ENCODE measurements at places on chromosomes 3 and 15.
A peak's percentile ranks its signal among the peaks of the same experiment; 100 is the strongest.

- H3K27me3 ChIP-seq, result no peaks in the 10 kb centered on the region
- peaks cover 67% of the 10 kb centered on the region for H3K36me3 ChIP-seq
- no peaks in the 10 kb centered on the region for H3K4me1 ChIP-seq
- DNase-seq, result no peak
- no peak overlapping the region for H3K27ac ChIP-seq
These were observed 47.3 kb downstream of the GMPS start for GRCh38 chr3:155917781-155918180.

DNA sequence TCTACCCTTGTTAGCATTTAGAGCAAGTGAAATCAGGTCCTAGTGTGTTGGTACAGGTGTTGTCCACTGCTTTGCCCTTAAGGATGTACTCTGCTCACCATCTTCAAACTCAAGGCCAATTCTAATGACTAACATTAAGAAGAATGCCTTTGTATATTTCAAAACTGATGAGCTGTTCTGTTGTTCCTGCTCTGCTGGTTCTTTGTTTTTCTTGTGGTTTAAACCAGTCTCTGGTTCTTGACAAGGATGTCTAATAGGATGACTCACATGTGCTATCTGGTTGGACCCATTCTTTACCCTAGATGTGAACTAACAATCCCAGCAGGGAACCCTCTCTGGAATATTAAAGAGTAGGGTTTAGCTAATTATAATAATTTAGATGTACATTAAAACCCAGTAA is 17.3 kb downstream of the ABHD5 start:
- DNase-seq, result peak; percentile 79
- no peaks in the 10 kb centered on the region for H3K27me3 ChIP-seq
- H3K36me3 ChIP-seq, result peaks cover 30% of the 10 kb centered on the region
- peaks cover 27% of the 10 kb centered on the region for H3K4me1 ChIP-seq

DNA sequence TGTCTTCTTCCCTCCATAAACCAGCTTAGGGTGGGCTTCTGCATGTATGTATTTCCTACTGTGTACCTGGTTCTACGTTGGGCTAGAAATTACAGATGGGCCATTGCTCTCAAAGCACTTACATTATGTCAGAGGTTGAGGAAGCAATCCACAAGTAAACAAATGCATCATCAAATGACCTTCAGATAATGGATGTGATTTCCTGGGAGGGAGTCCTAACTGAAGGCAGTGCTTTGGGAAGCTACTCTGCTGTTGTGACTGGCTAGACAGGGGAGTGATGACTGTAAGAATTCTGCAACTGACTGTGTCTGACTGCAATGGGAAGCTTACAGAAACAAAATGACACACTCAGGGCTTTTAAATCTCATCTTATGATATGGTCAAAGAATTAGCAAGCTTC is 71.0 kb upstream of the PRR23E start:
- no peaks in the 10 kb centered on the region for H3K27me3 ChIP-seq
- no peaks in the 10 kb centered on the region for H3K36me3 ChIP-seq
- no peak overlapping the region for H3K27ac ChIP-seq
- DNase-seq, result no peak
- H3K4me3 ChIP-seq, result no peak overlapping the region

- H3K27ac ChIP-seq, result no peak overlapping the region
- no peak overlapping the region for H3K4me3 ChIP-seq
- no peaks in the 10 kb centered on the region for H3K27me3 ChIP-seq
- no peak for DNase-seq
These were observed 162.9 kb upstream of the LRTM1 start for GRCh38 chr3:55090746-55091145.

DNA sequence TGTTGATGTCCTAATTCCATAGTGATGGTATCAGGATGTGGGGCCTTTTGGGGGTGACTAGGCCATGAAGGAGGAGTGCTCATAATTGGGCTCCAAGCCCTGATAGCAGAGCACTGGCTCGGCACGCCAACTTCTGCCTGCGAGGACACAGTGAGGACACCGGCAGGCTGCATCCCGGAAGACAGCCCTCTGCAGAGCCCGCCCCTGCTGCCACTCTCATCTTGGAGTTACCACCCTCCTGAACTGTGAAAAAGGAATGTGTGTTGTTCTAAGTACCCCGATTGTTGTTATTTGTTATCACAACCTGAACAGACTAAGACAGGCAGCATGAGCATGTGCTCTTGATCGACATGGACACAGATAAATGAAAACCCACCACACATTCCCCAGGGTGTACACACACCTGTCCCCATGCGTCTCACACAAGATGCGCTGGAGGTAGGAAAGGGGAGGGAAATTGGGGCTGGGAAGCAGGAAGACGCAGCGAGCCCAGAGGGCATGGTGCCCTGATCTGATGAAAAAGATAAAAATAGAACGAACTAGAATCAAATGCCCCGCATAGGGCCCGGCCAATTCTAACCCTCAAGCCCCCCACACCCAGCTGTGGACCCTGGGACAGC is 40.1 kb downstream of the RPN1 start:
- H3K36me3 ChIP-seq, result no peaks in the 10 kb centered on the region
- H3K4me1 ChIP-seq, result peaks cover 16% of the 10 kb centered on the region
- DNase-seq, result no peak

GRCh38 chr3:128278130-128278529 is 124.8 kb downstream of the EEFSEC start:
- H3K27me3 ChIP-seq, result no peaks in the 10 kb centered on the region
- no peak for DNase-seq
- H3K4me1 ChIP-seq, result no peaks in the 10 kb centered on the region
- H3K4me3 ChIP-seq, result no peak overlapping the region
- H3K36me3 ChIP-seq, result peaks cover 25% of the 10 kb centered on the region
- no peak overlapping the region for H3K27ac ChIP-seq

GRCh38 chr3:43539321-43539720 is 82.5 kb downstream of the ANO10 start:
- peaks cover 30% of the 10 kb centered on the region for H3K36me3 ChIP-seq
- DNase-seq, result no peak
- no peak overlapping the region for H3K4me3 ChIP-seq
- H3K4me1 ChIP-seq, result no peaks in the 10 kb centered on the region
- H3K27me3 ChIP-seq, result no peaks in the 10 kb centered on the region

DNA sequence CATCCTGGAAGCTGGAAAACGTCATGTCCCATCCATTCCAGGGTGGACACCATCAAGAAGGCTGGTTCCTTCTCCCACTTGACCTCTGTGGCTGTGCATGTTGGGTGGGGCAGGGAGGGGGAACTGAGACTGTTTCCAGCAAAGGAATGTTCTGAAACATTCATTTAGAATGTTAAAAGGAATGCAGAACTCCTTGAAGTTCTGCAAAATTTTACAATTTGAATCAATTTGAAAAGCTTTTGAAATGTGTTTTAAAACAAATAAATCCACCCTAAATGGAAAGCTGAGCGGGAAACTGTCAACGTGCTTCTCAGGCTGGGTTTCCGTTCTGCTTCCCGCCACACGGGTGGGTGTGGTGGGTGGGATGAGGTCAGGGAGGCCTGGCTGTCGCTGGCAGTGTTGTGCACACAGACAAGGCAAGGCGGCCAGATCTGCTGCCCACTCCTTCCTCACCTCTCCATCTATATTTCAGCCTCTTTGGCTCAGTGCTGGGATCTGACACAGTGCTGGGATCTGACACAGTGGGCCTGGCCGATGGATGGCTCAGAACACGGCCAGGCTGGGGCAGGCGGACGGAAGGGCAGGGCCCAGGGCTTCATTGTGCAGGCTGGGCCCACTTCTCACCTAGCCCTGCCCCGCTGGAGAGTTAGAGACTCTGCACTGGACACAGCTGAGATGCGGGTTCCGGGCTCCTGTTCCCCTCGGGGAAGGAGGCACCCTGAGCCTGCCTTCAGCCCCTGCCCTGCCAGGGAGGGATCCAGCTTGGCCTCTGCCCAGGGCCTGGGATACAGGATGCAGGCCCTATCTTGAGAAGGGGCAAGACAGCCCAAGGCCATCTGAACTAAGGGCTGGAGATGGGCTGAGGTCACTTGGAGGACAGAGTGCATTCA is 110.4 kb downstream of the TMEM266 start:
- H3K27me3 ChIP-seq, result no peaks in the 10 kb centered on the region
- no peak overlapping the region for H3K27ac ChIP-seq
- H3K4me3 ChIP-seq, result no peak overlapping the region

DNA sequence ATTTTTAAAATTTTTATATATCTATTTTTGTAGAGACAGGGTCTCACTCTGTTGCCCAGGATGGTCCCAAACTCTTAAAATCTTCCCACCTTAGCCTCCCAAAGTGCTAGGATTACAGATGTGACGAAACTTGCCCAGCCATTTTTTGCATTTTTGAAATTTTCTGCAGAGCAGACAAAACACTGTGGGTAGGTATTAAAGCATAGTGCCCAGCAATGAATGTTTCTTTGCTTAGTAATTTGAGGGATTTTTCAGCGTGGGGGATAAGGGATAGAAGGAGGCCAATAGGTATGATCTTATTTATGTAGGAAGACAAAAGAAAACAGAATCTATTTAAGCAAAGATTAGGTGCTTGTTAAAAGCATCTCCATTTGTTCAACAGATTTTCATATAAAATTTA is 446.8 kb upstream of the DPH6 start:
- H3K4me1 ChIP-seq, result no peaks in the 10 kb centered on the region
- H3K36me3 ChIP-seq, result no peaks in the 10 kb centered on the region
- no peak for DNase-seq
- no peak overlapping the region for H3K27ac ChIP-seq
- H3K27me3 ChIP-seq, result no peaks in the 10 kb centered on the region
- H3K4me3 ChIP-seq, result no peak overlapping the region

DNA sequence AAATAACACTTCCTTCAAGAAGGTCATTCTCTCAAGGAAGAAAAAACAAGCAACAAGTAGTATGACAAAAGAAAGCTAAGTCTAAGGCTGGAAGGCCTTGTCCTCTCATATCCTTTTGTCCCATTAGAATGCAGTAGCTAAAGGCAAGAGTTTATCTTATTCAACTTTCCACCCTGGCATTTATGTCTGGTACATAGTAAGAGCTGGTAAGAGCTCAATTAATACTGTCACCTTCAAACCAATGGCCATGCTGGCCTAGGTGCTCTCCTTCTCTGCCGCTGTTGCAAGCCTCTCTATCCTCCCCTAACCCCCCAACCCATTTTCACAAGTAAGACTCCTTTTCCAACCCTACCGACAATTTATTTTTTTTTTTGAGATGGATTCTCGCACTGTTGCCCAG is 81.9 kb downstream of the LRRFIP2 start:
- no peaks in the 10 kb centered on the region for H3K27me3 ChIP-seq
- H3K27ac ChIP-seq, result no peak overlapping the region
- no peak overlapping the region for H3K4me3 ChIP-seq
- no peaks in the 10 kb centered on the region for H3K4me1 ChIP-seq

- no peaks in the 10 kb centered on the region for H3K36me3 ChIP-seq
- H3K4me3 ChIP-seq, result no peak overlapping the region
- H3K4me1 ChIP-seq, result no peaks in the 10 kb centered on the region
- no peak for DNase-seq
- no peak overlapping the region for H3K27ac ChIP-seq
These were observed 208.7 kb upstream of the ROBO1 start for GRCh38 chr3:79976466-79976865.

- DNase-seq, result no peak
- H3K4me1 ChIP-seq, result no peaks in the 10 kb centered on the region
- H3K27ac ChIP-seq, result no peak overlapping the region
These were observed 32.0 kb downstream of the SV2B start for GRCh38 chr15:91132079-91132478.

DNA sequence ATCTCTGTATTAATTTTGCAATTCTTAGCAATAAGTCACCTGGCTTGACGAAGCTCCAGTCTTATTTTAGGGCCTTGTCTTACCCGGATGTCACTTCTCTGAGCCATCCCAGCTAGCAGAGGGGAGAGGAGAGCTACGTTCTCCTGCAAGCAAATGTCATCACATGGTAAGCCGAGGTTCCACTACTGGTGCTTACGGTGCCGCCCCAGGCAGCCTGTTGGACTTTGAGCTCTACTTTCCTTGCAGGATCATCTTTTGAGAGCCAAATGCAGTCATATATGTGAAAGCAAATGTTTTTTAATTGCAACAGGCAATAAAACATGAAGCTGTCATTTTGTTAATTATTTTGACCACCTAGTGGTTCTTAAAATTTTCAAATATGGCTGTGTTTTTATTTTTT is 140.9 kb downstream of the FAM43A start:
- H3K27me3 ChIP-seq, result no peaks in the 10 kb centered on the region
- DNase-seq, result no peak
- H3K4me1 ChIP-seq, result no peaks in the 10 kb centered on the region

DNA sequence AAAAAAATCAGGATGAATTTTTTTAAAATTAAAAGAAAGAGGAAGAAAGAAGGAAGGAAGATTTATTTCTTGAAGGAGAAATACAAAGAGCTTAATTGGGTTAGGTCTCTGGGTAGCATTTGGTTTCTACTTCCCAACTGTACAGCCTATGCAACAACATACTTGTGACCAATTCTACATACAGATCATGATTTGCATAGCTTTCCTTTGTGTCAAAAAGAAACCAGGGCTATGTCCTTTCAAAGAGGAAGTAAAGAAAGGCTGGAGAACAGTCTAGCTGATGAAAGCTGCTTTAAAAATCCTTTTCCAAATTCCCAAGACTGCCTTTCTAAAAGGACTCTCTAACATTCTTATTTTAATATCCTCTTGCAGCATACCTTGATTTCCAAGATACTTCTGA is 6.1 kb upstream of the HGD start:
- no peaks in the 10 kb centered on the region for H3K27me3 ChIP-seq
- no peaks in the 10 kb centered on the region for H3K4me1 ChIP-seq
- H3K36me3 ChIP-seq, result no peaks in the 10 kb centered on the region
- no peak overlapping the region for H3K27ac ChIP-seq
- no peak overlapping the region for H3K4me3 ChIP-seq

- H3K27ac ChIP-seq, result peak overlapping the region; percentile 82
- peak; percentile 46 for DNase-seq
- no peaks in the 10 kb centered on the region for H3K27me3 ChIP-seq
- peak overlapping the region; percentile 92 for H3K4me3 ChIP-seq
These were observed 7.0 kb downstream of the CCR2 start for GRCh38 chr3:46360907-46361306.

- H3K27ac ChIP-seq, result no peak overlapping the region
- H3K4me1 ChIP-seq, result no peaks in the 10 kb centered on the region
- H3K4me3 ChIP-seq, result no peak overlapping the region
- H3K27me3 ChIP-seq, result no peaks in the 10 kb centered on the region
- peaks cover 22% of the 10 kb centered on the region for H3K36me3 ChIP-seq
These were observed 147.4 kb downstream of the CHST2 start for GRCh38 chr3:143266927-143267326.

- H3K36me3 ChIP-seq, result peaks cover 85% of the 10 kb centered on the region
- DNase-seq, result no peak
- no peaks in the 10 kb centered on the region for H3K27me3 ChIP-seq
- H3K4me1 ChIP-seq, result peaks cover 8% of the 10 kb centered on the region
These were observed 26.0 kb downstream of the RPN1 start for GRCh38 chr3:128624526-128625138.

GRCh38 chr15:67193223-67193990 is 61.1 kb downstream of the AAGAB start:
- no peaks in the 10 kb centered on the region for H3K27me3 ChIP-seq
- peaks cover 58% of the 10 kb centered on the region for H3K36me3 ChIP-seq
- no peak overlapping the region for H3K4me3 ChIP-seq
- H3K4me1 ChIP-seq, result no peaks in the 10 kb centered on the region
- peak overlapping the region; percentile 29 for H3K27ac ChIP-seq

GRCh38 chr3:133812872-133813271 is 7.3 kb downstream of the SRPRB start:
- peaks cover 69% of the 10 kb centered on the region for H3K36me3 ChIP-seq
- no peak for DNase-seq
- no peaks in the 10 kb centered on the region for H3K27me3 ChIP-seq
- no peaks in the 10 kb centered on the region for H3K4me1 ChIP-seq
- no peak overlapping the region for H3K27ac ChIP-seq

GRCh38 chr3:156413293-156413892 is 141.5 kb downstream of the SSR3 start:
- no peaks in the 10 kb centered on the region for H3K4me1 ChIP-seq
- no peaks in the 10 kb centered on the region for H3K36me3 ChIP-seq
- no peak overlapping the region for H3K4me3 ChIP-seq
- no peak for DNase-seq
- no peaks in the 10 kb centered on the region for H3K27me3 ChIP-seq
- no peak overlapping the region for H3K27ac ChIP-seq

All from CD14-positive monocyte (primary cell).